ENCODE measurements at places on chromosomes 11 and 22.

- DNase-seq, result no peak
These were observed 19.6 kb upstream of the TBCEL start for GRCh38 chr11:121004206-121004840.

DNA sequence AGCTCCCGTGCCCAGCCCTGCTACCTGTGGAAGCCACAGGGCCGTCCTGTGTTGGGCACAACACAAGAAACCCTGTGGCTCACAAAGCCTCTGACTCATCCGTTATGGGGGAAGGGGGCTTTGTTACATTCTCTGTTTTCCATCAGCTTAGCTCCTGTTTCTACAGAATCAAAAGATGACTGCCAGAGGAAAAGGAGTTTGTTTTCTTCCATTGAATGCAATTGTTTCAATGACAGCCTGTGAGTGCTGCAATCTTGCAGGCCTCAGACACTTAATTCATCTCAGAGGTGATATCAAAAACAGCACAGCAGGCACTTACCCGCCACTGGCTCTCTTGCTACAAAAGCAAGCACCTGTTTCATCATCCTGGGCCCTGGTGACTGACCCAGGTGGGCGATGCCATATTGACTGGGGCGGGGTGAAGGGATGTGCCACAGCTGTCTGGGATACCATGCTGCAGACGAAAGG is 194.3 kb downstream of the OPCML start:
- no peak for DNase-seq

- no peak for DNase-seq
These were observed 18.1 kb downstream of the CSRP3 start for GRCh38 chr11:19183646-19184045.

DNA sequence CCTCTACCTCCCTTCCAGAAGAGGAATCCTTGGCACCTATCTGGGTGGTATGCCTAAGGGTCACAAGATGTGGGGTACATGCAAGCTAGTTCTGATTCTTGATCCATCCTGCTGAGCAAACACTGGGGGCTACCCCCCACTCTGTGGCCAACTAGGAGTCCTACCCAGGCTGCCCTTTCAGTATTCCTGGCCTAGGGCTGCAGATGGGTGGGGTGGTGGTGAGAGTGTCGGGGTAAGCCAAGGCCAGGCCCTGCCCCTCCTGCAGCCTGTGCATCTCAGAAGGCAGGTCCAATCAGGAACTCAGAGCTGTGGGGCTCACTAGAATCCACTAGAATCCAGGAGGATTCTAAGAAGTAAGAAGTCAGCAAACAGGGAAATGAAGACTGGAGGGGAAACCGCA is 10.9 kb downstream of the SSH3 start:
- no peak for DNase-seq

GRCh38 chr22:48418831-48419230 is 1408.8 kb downstream of the BRD1 start:
- no peak for DNase-seq

- no peak for DNase-seq
These were observed 151.1 kb downstream of the METTL15 start for GRCh38 chr11:28259177-28259843.

DNA sequence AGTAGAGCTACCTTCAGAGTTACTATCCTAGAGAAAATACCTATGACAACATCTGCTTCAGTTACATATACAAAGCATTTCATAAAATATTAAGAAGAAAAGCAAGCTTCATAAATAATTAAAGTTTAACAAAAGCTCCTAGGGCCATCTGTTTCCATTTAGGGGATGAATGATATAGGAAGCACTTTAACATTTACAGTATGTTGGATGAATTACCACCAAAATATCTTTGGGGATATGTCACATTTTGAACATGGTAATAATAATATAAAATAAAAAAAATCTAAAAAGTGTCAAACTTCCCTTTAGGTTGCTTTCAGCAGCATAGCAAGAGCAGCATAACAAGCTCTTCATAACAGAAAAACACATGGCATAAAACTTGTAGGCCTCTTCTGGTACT is 104.6 kb downstream of the ATG16L2 start:
- DNase-seq, result no peak

GRCh38 chr22:23402275-23403151 is 177.6 kb downstream of the IGLL1 start:
- peak; percentile 26 for DNase-seq

DNA sequence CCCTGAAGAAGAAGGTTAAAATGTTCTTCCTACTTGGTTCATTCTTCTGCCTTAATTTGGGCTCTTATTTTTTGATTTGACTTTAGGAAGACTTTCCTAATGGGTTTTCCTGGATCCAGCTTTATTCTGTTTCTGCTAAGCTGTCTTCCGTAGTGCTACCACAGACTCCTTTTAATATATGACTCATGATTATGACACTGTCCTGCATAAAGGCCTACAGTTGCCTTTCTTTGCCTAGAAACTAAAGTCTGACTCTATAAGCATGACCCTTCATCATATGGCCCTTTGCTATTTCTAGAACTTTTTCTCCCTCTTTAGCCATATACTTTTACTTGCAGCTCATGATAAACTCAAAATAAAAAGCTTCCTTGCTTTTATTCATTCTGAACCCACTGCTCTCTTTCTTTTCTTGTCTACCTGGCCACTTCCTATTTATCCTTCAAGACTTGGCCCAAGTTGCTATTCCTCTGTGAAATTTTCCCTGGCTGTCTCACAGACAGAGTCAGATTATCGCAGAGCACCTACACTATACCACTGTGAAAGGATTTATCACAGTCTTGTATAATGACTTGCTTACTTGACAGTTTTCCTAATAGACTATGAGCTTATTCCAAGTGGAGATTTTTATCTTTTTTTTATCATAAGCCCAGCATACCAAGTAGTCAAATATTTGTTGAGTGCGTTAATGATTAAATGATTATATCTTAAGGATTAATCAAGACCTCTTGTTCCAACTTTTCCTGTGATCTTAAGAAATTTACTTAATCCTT is 24.7 kb downstream of the TBCEL start:
- DNase-seq, result no peak

- DNase-seq, result peak; percentile 73
These were observed at the start of gene RBFOX2 for GRCh38 chr22:36028646-36029405. Gene RBFOX2, minus strand, starts transcription at chr22:36028824. Its CDS starts 399 bp downstream, at chr22:36028425.

GRCh38 chr11:118227865-118228785 is 3.3 kb upstream of the JAML start:
- no peak for DNase-seq

GRCh38 chr11:1825785-1826451 is 8.9 kb upstream of the SYT8 start:
- no peak for DNase-seq

- DNase-seq, result no peak
These were observed 10.6 kb downstream of the TSPAN32 start for GRCh38 chr11:2312232-2313042.

GRCh38 chr11:2681408-2682145 is 18.2 kb downstream of the KCNQ1OT1 start:
- DNase-seq, result no peak

- no peak for DNase-seq
These were observed 966.3 kb downstream of the JRKL start for GRCh38 chr11:97356144-97356543.

DNA sequence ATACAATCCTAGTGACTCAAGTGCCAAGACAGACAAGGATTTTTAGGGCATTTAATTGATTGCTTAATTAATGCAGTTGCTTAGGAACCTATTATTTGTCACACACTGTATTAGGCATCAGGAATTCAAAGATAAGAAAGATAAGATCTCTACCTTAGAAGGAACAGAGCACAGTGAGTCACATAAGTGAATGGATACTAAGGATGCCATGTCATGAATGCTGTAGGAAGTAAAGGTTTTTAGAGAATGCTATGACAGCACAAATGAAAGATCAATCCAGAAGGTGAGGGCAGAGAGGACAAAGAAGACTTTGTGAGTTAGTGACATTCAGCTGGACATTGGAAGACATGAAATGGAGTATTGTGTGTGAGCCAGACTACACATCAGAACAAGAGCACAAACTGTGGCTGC is 147.9 kb upstream of the DDI1 start:
- DNase-seq, result no peak

DNA sequence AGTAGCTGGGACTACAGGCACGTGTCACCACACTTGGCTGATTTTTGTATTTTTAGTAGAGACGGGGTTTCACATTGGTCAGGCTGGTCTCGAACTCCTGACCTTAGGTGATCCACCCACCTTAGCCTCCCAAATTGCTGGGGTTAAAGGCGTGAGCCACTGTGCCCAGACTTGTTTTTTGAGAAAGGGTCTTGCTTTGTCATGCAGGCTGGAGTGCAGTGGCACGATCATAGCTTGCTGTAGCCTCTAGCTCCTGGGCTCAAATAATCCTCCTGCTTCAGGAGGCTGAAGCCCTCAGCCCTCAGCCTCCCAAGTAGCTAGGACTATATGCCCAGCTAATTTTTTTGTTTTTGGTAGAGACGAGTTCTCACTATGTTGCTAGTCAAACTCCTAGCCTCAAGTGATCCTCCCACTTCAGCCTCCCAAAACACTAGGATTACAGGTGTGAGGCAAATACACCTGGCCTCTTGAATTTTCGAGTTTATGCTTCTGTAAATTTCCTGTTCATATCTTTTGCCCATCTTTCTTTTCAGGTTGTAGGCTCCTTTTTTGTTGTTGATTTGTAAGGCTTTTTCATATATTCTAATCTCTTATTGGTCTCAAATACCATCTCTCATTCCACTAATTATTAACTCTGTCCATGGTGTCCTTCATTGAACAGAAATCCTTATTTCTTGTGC is 3.4 kb upstream of the RBM4B start:
- DNase-seq, result no peak

DNA sequence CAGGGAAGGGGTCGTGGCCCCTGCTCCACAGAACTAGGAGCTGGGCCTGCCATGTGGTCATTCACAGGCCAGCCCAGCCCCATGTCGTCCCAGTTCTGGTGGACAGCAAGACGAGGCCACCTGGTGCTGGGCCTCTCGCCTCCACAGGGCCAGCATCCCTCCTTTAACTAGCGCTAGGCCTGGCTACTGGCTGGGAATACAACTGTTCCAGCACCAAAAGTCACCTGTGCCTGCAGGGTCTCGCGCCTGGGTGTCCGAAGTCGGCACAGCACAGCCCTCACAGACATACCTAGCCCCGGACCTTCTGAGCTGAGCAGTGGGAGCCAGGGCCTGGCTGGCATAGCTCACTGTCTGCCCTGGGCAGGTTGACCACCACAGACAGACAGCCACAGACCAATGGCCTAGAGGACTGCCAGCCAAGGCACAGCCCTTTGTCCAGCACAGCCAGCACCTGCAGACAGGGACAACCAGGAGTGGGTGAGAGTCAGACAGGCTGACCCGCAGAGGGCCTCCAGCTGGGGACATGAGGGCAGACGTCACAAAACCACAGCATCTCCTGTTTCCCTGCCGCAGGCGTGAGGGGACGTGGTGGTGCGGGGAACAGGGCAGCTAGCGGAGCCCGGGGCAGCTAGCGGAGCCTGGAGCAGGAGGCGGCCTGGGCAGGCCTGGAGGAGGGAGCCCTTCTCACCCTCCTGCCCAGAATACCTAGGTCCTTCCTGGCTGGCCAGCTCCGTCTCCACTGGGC is 27.2 kb upstream of the TH start:
- DNase-seq, result no peak

DNA sequence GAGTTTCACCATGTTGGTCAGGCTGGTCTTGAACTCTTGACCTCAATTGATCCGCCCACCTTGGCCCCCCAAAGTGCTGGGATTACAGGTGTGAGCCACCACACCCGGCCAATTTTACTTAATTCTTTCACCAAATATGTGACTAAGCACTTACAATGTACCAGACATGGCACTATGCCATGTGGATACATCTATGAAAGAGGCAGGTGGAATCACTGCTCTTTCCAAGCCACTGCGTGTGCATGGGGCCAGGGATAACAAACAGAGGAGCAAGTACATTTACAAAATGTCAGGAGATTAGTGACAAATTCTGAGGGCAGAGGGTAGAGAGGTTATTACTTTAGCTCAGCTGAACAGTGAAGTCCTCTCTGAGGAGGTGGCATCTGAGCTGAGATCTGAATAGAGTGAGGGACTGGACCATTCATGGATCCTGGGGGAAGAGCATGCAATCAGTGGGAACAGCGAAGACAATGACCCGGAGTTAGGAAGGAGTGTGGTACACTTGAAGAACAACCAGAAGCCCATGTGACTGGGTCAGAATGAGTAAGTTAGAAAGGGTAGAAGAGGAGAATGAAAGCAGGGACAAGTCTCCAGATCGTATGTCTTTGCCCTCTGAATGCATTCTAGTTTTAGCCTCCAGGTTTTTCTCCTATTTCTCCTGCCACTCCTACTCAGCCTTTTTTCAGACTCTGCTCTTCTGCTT is 38.3 kb upstream of the GRAMD1B start:
- no peak for DNase-seq

DNA sequence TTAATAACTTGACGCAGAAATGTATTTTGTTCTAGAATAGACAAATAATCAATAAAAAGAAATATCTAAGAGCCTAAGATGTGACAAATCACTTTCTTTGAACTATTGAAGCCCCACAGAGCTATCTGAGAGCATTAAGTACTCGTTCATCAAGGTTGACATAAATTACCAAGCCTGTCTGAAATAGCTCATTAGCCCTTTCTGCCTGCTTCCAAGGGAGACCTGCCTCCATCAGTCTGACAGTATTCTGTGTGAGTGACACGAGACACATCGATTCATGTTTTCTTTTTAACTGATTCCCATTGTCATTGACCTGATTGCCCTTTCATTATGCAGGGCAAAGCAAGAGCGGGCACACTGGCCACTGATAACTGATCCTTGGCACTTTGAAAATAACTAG is 347.5 kb downstream of the KCNA4 start:
- DNase-seq, result no peak

DNA sequence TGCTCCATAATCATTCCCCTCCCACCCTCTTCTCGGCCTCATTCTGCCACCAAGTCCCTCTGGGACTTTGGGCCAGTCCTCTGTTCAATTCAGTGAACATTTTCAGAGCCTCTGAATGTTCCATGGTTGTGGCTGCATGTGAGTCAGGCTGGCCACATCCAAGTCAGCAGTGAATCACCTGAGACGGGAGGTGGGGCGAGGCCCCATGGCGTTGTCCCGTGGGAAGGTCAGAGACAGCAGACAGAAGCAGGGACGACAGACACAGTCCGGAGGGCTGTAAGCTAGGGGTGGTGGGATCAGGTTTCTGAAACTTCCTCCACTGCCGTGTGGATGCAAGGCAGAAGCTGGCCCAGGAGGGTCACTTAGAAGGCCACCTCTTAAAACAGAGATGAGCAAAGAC is 324.8 kb downstream of the MN1 start:
- DNase-seq, result no peak

- no peak for DNase-seq
These were observed 60.7 kb upstream of the MUC15 start for GRCh38 chr11:26632691-26633159.

- DNase-seq, result no peak
These were observed 91.4 kb downstream of the EFCAB6 start for GRCh38 chr22:43720716-43721115.

GRCh38 chr11:13207665-13208594 is 69.7 kb upstream of the BMAL1 start:
- no peak for DNase-seq

DNA sequence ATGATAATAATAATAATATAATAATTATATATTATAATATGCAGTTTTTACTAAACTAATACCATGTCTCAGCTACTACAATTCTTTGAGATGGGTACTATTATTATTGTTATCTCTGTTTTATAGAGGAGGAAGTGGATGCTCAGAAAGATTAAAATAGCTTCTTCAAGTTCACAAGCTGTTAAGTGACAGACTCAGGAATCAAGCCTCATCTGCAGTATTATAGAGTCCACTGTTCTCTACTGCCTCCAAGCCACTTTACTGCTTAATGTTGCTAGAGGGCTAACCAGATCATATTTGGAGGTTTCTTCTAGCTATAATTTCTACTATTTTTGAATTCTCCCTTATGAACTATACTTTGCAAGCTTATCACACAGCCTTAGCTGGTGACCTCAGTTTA is 62.7 kb downstream of the CSTPP1 start:
- DNase-seq, result no peak

All from stimulated activated CD4-positive, alpha-beta T cell treated with anti-CD3 and anti-CD28 coated beads, Interleukin-1b, Interleukin-23, amount 100 ng/mL, for 4 hours (primary cell).